ENCODE measurements at places on chromosomes 16 and 17.

DNA sequence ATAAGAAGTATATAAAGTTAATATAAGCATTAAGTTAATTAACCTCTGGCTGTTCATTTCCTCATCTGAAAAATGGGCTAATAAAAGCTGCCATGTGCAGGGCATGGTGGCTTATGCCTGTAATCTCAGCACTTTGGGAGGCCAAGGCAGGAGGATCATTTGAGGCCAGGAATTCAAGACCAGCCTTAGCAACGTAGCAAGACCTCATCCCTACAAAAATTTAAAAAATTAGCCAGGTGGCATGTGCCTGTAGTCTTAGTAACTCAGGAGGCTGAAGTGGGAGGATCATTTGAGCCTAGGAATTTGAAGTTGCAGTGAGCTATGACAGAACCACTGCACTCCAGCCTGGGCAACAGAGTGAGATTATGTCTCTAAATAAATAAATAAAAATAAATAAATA, 40.6 kb upstream of the MMD start:
- DNase-seq = no peak

GRCh38 chr17:9259419-9259818, 238.1 kb downstream of the NTN1 start:
- DNase-seq = no peak

DNA sequence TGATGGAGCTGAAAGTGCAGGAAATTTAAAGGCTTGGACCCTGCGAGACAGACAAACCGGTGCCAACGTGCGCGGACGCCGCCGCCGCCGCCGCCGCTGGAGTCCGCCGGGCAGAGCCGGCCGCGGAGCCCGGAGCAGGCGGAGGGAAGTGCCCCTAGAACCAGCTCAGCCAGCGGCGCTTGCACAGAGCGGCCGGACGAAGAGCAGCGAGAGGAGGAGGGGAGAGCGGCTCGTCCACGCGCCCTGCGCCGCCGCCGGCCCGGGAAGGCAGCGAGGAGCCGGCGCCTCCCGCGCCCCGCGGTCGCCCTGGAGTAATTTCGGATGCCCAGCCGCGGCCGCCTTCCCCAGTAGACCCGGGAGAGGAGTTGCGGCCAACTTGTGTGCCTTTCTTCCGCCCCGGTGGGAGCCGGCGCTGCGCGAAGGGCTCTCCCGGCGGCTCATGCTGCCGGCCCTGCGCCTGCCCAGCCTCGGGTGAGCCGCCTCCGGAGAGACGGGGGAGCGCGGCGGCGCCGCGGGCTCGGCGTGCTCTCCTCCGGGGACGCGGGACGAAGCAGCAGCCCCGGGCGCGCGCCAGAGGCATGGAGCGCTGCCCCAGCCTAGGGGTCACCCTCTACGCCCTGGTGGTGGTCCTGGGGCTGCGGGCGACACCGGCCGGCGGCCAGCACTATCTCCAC, at the start of gene NOG:
Gene NOG, plus strand, starts transcription at position 54 of the 674 bp plus-strand sequence. Its CDS starts 525 bp downstream, at position 579.
- DNase-seq = no peak

- DNase-seq = no peak
Measured at GRCh38 chr17:42553866-42554249, 1.1 kb downstream of the HSD17B1 start.

DNA sequence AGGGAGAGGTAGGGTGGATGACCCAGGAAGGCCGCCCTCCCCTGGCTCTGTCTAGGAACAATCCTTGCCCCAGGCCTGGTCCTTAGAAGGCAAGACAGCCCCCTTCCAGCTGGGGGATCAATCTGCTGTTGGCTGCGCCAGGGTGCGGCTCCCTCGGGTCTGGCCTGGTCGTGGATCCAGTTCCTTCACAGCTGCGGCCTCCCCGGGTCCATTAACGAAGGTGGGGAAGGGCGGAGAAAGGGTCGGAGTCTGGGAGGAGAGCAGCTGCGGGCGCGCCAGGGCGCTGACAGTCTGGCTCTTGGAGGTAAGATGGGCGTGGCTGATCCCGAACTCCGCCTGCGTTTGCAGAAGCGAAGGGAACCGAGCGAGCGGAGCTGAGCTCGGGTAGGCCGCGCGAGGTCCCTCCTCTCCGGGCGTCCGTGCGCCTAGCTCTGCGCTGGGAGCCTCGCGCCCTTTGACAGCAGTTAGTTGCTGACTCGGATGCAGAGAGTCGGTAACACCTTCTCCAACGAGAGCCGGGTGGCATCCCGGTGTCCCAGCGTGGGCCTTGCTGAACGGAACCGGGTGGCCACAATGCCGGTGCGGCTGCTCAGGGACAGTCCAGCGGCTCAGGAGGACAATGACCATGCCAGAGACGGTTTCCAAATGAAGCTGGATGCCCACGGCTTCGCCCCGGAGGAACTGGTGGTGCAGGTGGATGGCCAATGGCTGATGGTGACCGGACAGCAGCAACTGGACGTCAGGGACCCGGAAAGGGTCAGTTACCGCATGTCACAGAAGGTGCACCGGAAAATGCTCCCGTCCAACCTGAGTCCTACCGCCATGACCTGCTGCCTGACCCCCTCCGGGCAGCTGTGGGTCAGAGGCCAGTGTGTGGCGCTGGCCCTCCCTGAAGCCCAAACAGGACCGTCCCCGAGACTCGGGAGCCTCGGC, at the start of gene HSPB9:
Gene HSPB9, plus strand, starts transcription at position 434 of the 933 bp plus-strand sequence. Its CDS starts 47 bp downstream, at position 481.
- no peak for DNase-seq

DNA sequence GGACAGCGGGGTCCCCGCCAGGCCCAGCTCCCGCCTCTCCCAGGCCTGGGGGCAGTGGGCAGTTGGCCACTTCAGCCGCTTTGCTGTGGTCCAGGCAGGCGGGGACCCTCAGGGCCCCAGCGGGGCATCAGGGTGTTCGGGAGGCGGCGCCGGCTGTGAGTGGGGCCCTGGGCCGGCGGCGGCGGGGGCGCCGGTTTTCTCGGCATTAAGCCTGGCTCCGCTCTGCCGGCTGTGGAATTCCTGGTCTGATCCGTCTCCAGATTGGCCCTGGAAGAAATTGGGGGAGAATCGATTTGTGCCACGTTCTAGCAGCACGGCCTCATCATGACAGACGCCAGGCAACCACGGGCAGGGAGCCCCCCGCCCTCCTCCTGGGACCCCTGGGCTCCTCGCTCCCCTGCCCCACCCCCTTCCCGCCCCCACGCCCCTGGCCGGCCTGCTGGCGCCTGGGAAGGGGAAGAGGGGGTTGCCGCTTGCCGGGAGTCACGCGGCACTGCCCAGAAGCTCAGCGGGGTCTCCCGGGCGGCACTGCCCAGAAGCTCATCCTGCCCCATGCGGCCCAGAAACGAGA, 28.6 kb upstream of the SSTR5 start:
- DNase-seq = no peak

DNA sequence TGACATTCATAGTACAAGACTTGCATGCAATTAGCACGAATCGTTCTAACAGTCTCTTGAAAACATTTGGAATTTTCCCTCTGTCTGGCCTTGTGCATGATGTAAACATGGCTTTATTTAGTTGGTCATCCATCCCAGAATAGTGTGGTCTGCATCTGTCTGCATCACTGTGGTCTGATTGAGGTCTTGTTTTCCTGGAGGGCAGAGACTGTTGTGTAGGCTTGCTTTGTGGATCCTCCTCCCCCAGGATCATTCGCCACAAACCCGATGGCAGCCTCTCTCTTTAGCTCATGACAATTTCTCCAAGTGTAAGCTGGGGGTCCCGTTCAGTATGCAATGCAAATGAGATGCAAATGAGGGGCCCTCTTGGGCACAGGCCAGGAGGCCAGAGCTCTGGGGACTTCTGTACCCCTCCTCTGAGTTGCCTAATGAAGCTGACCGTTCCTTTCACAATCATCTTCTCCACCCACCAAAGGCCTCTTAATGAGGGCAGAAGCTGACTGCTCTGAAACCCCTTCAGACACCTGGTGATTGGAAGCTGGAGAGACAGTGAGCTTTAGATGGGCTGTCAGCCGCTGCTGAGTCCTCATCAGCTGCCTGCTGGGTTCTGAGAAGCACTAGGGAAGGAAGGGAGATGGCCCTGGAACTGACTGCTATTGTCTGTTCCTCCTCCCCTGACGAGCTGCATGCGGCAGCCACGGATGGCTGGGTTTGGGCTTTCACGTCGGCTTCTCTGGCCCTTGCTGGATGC, 201.2 kb upstream of the CACNG3 start:
- no peak for DNase-seq

DNA sequence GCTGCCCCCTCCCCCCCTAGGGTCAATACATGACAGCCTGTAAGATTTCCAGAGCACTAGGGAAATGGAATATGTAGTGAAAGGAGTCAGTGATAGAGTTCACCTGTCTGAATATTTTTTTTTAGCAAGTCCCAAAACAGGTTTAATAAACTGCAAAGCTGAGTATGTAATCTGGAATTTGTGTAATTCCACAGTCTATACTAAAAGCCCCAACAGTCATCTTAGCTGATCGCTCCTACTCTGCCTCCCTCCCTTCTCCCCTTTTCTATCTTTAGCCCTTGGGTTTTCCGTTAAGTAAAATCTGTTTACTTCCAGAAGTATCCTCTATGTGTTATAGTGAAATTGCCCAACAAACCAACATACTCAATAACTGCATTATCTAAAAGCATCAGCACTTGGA, 3.5 kb downstream of the CDH13 start:
- DNase-seq = no peak
